PC-3 (cell line): ENCODE measurements at places on chromosomes 2 and 18. TPM values are rescaled to one million over a fixed set of nuclear protein-coding genes. Genes with fewer than 3 reads are reported as not detected.

DNA sequence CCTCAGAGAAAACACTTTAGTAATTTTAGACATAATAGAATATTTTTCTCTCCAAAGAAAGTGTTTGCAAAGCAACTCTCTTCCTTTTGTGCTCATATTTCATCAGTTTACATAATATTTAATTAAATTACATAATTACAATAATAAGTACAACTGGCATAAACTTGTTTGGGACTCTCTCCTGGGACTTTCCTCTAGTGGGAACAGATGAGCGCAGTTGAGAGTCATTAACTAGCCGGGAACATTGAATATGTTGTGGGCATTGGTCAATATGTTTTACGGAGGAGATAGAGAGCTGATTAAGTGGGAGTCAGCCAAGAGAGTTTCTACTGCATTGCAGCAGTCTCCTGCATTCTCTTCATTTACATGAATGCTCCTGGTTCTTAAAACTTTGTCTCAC is 607.7 kb downstream of the ARHGAP15 start:
- H3K36me3 ChIP-seq, result no peaks in the 10 kb centered on the region
- H3K27me3 ChIP-seq, result no peaks in the 10 kb centered on the region
- H3K27ac ChIP-seq, result no peak overlapping the region
- DNase-seq, result no peak
- peaks cover 2% of the 10 kb centered on the region for H3K4me1 ChIP-seq

GRCh38 chr2:118671701-118672454 is 175.6 kb downstream of the EN1 start:
- no peaks in the 10 kb centered on the region for H3K36me3 ChIP-seq
- no peak overlapping the region for H3K27ac ChIP-seq
- no peak overlapping the region for H3K4me3 ChIP-seq
- H3K27me3 ChIP-seq, result no peaks in the 10 kb centered on the region
- peaks cover 28% of the 10 kb centered on the region for H3K4me1 ChIP-seq
- DNase-seq, result no peak

DNA sequence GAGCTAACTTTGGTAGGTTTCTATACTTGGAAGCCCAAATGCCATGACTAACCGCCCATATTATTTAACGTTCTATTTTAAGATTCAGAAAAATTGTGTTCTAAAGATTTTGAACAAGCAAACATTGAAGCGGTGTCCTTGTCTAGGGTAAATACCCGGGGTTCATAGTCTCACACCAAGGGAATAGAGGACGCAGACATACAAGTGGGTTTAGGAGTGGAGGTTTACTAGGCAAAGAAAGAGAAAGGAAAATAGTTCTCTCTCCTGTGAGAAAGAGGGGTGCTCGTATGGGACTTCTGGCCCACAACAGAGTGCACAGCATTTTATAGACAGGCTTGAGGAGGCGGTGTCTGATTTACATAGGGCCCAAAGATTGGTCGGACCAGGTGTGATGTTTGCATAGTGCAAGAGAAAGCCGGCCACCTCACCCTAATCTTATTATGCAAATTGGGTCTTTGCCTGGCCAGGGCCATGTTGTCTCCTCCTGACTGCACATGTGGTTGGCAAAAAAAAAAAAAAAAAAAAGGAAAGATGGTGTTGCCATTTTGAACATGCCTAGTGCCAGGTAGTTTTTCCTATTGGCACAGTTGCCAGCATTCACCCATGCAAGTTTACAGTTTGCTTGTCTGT is 1062.6 kb downstream of the LRP1B start:
- no peak overlapping the region for H3K27ac ChIP-seq
- no peak overlapping the region for H3K4me3 ChIP-seq
- no peaks in the 10 kb centered on the region for H3K4me1 ChIP-seq

DNA sequence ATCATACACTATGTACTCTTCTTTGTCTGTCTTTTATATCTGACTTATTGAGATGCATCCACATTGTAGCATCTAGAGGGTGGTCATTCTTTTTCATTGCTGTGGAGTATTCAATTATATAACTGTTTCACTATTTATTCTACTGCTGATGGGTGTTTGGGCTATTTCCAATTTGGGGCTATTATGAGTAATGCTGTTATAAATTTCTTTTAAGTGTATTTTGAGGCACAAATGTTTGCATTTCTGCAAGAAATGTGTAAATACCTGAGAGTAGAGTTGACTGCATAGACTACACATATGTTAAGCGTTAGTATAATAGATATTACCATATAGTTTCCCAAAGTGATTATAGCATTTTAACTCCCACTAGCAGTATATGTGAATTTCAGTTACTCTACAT is 26.9 kb upstream of the PPP1R1C start:
- peak overlapping the region; percentile 40 for H3K27ac ChIP-seq
- peak; percentile 48 for DNase-seq
- no peak overlapping the region for H3K4me3 ChIP-seq
- H3K4me1 ChIP-seq, result peaks cover 43% of the 10 kb centered on the region
- no peaks in the 10 kb centered on the region for H3K27me3 ChIP-seq

DNA sequence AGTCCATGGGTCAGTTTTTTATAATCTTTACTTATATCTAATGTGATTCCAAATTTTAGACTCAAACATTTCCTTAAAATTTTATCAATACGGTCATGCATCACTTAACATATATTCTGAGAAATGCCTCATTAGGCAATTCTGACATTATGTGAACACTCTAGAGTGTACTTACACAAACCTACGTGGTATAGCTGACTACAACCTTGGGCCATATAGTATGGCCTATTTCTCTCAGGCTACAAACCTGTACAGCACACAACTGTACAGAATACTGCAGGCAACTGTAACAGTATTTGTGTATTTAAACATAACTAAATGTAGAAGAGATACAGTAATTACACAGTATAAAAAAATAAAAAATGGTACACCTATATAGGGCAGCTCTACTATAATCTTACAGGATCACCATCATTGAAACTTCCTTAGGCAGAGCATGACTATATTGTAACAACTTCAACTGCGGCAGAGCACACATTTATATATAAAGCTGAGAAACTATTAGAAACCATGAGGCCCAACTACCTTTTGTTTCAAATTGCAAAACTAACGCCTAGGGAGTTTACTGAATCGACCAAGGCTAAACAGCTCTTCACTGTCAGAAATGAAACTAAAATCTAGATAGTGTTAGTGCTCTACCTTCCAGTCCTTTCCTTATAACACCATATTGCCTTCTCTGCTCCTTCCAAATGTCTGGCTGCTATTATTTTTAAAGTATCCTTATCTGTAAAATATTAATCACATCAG is 6.9 kb downstream of the YES1 start:
- DNase-seq, result no peak

DNA sequence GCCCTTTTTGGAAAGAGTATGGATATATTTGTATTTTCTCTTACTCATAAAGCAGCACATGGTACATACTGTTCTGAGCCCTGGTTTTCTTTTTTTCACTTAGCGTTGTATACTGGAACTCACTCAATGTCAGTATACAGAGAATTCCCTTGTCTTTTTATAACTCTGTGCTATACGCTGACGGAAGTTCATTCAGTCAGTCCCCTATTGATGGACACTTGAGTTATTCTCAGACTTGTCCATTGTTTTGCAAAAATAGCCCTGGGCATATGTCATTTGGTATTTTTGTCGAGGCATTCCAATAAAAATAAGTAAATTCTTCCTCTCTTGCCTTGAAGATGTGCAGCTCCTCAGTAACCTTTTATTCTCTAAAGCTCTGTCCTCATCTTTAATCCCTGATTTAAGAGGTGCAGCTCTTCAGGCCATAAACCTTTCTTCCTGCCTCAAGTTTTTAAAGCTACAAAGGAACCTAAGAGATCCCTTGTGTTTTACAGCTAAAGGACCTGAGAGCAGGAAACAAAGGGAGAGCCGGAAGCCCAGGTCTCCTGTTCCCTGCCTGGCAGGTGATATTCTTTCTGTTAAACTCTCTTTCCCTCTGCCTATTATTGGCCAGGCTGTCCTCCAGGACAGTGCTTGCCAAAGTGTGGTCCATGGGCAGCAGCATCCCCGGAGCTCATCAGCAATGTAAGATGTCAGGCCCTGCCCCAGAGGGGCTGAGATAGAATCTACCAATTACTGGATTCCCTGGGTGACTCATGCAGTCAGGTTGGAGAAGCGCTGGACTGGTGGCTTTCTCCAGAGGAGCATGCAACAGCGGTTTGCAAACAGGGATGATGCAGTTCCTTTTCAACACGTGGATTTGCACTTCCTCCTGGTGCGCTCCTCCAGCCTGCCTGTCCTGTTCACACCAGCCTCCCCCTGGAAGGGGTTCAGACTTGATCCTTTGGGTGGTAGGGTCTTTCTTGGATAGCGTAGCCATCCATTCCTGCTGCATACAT is 158.0 kb downstream of the NEDD4L start:
- H3K36me3 ChIP-seq, result no peaks in the 10 kb centered on the region; the same call in 1 of the 2 replicates
- H3K4me3 ChIP-seq, result no peak overlapping the region
- no peaks in the 10 kb centered on the region for H3K27me3 ChIP-seq
- H3K4me1 ChIP-seq, result peaks cover 21% of the 10 kb centered on the region
- DNase-seq, result peak; percentile 78

- H3K4me3 ChIP-seq, result no peak overlapping the region
- H3K27ac ChIP-seq, result no peak overlapping the region
- peaks cover 8% of the 10 kb centered on the region for H3K4me1 ChIP-seq
These were observed 45.4 kb downstream of the M1AP start for GRCh38 chr2:74602586-74603281.

GRCh38 chr18:79348066-79348465 is 47.7 kb upstream of the NFATC1 start:
- no peak for DNase-seq
- H3K27me3 ChIP-seq, result no peaks in the 10 kb centered on the region
- H3K36me3 ChIP-seq, result peaks cover 8% of the 10 kb centered on the region
- H3K4me3 ChIP-seq, result no peak overlapping the region

DNA sequence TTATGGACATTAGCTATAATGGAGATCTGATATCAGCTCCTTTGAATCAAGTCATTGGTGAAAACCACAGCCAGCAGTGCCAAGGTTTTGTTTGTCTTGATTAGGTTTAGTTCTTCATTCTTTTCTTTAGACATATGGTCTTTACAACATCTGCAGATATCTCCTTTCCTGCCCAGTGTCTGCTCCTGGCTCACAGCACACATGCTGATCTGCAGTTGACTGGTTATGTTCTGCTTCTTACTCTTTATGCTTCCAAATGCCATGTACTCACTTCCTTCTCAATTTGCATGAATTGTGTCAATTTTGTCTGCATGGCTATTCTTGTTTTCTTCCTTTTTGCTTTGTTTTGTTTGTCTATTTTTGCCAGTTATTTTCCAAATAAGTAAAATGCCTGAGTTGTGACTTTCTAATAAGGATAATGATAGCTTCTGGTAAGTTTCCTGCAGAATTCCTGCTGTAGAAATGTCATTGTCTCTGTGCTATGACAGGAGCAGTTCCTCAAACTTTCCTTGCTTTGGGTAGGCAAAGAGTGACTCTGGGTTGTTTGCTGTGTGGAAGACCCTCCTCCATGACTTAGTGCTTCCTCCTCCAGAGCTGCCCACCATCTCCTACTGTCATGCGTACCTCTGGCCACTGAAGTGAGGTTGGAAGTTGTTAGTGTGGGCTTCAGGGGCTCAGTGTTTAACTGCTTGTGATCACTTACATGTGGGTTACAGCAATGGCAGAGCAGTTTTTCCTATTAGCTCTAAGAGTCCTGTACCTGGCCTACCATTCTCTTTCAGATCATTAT is 8.2 kb downstream of the ARHGAP25 start:
- no peaks in the 10 kb centered on the region for H3K4me1 ChIP-seq
- no peaks in the 10 kb centered on the region for H3K36me3 ChIP-seq
- DNase-seq, result no peak
- H3K27ac ChIP-seq, result no peak overlapping the region
- H3K27me3 ChIP-seq, result no peaks in the 10 kb centered on the region

GRCh38 chr2:229270551-229271410 is at the start of gene PID1:
PID1 (minus strand) TSS chr2:229271287; CDS start chr2:229271043, 244 bp downstream.
- H3K27ac ChIP-seq, result no peak within 1 kb of the TSS
- peaks cover 14% of the 10 kb centered on the region; the same call in 1 of the 2 replicates for H3K4me1 ChIP-seq
- H3K36me3 ChIP-seq, result no peaks in the 10 kb centered on the region
- peak within 1 kb of the TSS; percentile 65 for H3K4me3 ChIP-seq

- no peak for DNase-seq
- H3K4me3 ChIP-seq, result no peak overlapping the region
- peaks cover 26% of the 10 kb centered on the region for H3K36me3 ChIP-seq
- no peaks in the 10 kb centered on the region for H3K27me3 ChIP-seq
These were observed 3.9 kb upstream of the GPR75 start for GRCh38 chr2:53863538-53864227.

- H3K27ac ChIP-seq, result no peak overlapping the region
- H3K27me3 ChIP-seq, result no peaks in the 10 kb centered on the region
- no peaks in the 10 kb centered on the region for H3K4me1 ChIP-seq
- peaks cover 17% of the 10 kb centered on the region for H3K36me3 ChIP-seq
These were observed 7.6 kb downstream of the GPATCH11 start for GRCh38 chr2:37091873-37092272.

- no peak for DNase-seq
- H3K36me3 ChIP-seq, result no peaks in the 10 kb centered on the region
- no peak overlapping the region for H3K27ac ChIP-seq
- no peak overlapping the region for H3K4me3 ChIP-seq
These were observed 254.6 kb upstream of the ID2 start for GRCh38 chr2:8427211-8427610.

DNA sequence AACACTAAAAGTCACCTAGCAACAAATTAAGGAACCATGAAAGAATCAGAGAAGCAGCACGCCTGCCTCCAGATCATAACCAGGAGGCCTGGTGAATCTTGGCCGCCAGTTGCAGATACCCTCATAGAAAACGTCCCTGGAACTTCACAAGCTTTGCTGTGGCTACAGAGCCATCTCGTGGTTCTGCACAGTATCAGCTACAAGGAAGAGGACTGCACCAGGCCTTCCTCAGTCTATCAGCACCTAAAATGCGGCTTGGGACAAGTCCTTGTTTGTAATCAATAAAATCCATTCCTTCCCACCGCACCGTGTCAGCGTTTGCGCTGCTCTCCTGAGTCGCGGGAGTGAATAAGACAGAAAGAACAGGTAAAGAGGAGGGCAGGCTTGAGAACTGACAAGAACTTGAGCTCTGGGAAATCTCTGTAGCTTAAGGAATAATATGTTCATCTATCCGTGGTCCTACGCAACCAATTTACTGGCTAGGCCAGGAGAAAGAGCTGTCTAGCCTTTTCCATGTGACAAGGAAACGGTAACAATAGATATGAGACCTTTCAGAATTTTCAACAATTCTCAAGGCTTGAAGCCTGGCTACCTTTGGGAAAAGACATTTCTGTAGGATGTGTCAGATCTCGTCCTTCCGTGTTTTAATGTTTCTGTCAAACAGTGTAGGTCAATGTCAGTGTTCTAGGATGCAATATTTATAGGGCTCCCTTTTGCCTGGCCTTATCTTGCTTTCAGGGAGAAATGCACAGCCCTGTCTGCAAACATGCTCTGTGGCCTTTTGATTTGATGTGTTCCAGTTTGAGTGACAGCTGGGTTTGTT is 128.5 kb upstream of the RAB12 start:
- no peaks in the 10 kb centered on the region for H3K27me3 ChIP-seq
- H3K4me3 ChIP-seq, result no peak overlapping the region
- DNase-seq, result peak; percentile 81
- no peak overlapping the region for H3K27ac ChIP-seq
- H3K4me1 ChIP-seq, result no peaks in the 10 kb centered on the region
- H3K36me3 ChIP-seq, result no peaks in the 10 kb centered on the region

PRSS56 gene
- total RNA-seq, result not detected in 2 replicates

CNRIP1 gene
- 11.6 and 11.7 TPM in 2 replicates for total RNA-seq

C18orf54 gene
- total RNA-seq, result 5.1 and 10.5 TPM in 2 replicates

CLASP1 gene
- total RNA-seq, result 24.3 and 27.0 TPM in 2 replicates
